ENCODE measurements at places on chromosomes 7 and 10. TPM values are rescaled to one million over a fixed set of nuclear protein-coding genes. Genes with fewer than 3 reads are reported as not detected.

The TMEM273 gene
- polyA plus RNA-seq = 5.6 TPM

The IFIT3 gene
- polyA plus RNA-seq = 6.9 TPM

The RGS10 gene
- polyA plus RNA-seq = 46.2 TPM

The SYCE1 gene
- 0.22 TPM for polyA plus RNA-seq

The SFTPA1 gene
- not detected for polyA plus RNA-seq

The EVX1 gene
- polyA plus RNA-seq = not detected

The GSDME gene
- polyA plus RNA-seq = 6.0 TPM

- DNase-seq = no peak
Measured at GRCh38 chr7:22090107-22090506, 144.4 kb upstream of the CDCA7L start.

The SEC31B gene
- polyA plus RNA-seq = 16.0 TPM

GRCh38 chr10:77463967-77464745 lies 173.5 kb downstream of the KCNMA1 start:
- DNase-seq = no peak

GRCh38 chr10:118332236-118332635 lies 9.9 kb downstream of the FAM204A start:
- DNase-seq = no peak

GRCh38 chr7:80838643-80839042 lies 80.2 kb downstream of the SEMA3C start:
- DNase-seq = no peak

- DNase-seq = no peak
Measured at GRCh38 chr7:155999631-156000489, 187.6 kb upstream of the SHH start.

The UPK3BL2 gene
- polyA plus RNA-seq = 16.2 TPM

DNA sequence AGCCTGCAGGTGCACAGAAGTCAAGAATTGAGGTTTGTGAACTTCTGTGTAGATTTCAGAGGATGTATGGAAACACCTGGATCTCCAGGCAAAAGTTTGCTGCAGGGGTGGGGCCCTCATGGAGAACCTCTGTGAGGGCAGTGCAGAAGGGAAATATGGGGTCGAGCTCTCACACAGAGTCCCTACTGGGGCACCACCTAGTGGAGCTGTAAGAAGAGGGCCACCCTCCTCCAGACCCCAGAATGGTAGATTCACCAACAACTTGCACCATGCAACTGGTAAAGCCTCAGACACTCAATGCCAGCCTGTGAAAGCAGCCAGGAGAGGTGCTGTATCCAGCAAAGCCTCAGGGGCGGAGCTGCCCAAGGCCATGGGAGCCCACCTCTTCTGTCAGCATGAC lies 205.8 kb downstream of the CCSER2 start:
- no peak for DNase-seq

GRCh38 chr7:32531402-32531801 lies 36.1 kb downstream of the AVL9 start:
- no peak for DNase-seq

The MKI67 gene
- polyA plus RNA-seq = 33.1 TPM

The WNT2 gene
- 3.5 TPM for polyA plus RNA-seq

DNA sequence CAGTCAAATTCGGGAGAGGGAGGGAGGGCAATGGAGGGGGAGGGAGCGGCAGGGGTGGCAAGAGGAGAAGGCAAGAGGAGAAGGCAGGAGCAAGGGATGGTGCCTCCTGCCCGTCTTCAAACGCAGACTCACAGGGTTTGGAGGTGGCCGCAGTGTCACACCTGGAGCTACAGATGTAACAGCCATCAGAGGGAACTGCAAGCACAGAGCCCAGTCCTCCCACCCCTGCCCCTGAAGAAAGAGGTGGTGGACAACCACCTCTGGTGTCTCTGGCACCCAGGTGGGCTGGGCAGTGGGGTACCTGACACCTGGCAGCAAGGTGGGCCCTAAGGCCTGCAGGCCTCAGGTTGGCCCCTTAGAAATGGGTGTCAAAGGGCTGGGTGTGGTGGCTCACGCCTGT lies 67.0 kb upstream of the SDK1 start:
- DNase-seq = no peak

GRCh38 chr7:40298421-40298820 lies 163.6 kb downstream of the SUGCT start:
- no peak for DNase-seq

GRCh38 chr7:25167262-25167843 lies 42.3 kb upstream of the CYCS start:
- no peak for DNase-seq

All from muscle of back (tissue), 13 donors.